ENCODE measurements at places on chromosomes 13 and 19. TPM values are rescaled to one million over a fixed set of nuclear protein-coding genes. Genes with fewer than 3 reads are reported as not detected.

DNA sequence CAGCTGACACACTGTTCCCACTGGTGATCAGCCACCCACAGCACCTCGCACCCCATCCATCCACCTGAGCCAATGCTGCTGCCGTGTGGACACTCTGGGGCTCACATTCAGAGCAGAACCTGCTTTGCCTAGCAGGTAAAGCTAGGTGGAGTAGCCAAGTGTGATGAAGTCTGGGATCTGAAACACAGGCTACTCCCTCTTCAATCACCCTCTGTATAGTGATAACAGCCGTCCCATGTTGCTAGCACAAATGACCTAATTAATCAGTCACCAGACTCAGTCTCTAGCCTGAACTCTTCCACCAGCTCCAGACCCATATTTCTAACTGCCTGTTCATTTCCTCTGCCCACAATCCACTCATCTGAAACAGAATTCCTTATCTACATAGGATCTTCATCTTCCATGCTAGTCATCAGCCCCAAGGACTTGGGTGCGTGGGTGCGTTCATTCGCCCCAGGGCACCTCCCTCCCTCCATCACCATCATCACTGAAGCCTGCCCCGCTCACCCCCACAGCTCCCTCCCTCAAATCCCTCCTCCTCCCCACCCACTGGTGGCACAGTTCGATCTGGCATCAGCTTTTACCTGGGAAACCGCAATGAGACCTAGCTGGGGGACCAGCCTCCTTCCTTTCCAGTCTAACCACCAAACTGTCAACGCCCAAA is 19.8 kb downstream of the STK24 start:
- no peak for DNase-seq

DNA sequence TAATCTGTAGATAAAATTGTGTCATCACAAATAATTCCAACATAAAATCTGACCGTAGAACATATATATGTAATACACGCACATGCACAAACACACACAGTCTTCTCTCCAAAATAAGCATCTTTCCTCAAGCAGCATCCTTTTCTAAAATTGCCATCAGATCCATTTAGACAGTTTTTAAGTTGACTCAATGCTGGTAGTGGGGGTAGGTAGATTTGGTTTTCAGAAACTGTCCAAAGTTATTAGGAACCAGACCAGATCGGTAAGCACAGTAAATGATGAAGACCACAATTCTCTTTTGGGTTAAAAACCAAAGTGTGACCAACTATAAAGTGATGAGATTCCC is 64.6 kb downstream of the SERP2 start:
- no peak for DNase-seq

- DNase-seq: no peak
Measured at GRCh38 chr13:50355797-50356196, 340.6 kb downstream of the KCNRG start.

GRCh38 chr13:62924395-62924794 is 1508.7 kb upstream of the PCDH20 start:
- DNase-seq: no peak

- DNase-seq: no peak
Measured at GRCh38 chr19:35320065-35320713, 8.8 kb upstream of the CD22 start.

- DNase-seq: no peak
Measured at GRCh38 chr13:46621792-46622629, 69.0 kb downstream of the LRCH1 start.

Gene ETHE1
- polyA plus RNA-seq: 22.2 TPM

Gene SNRPD2
- 285 TPM for polyA plus RNA-seq

Gene ZNF418
- polyA plus RNA-seq: 15.4 TPM

Gene EHD2
- polyA plus RNA-seq: 106 TPM

Gene TLE5
- 456 TPM for polyA plus RNA-seq
